ENCODE measurements at places on chromosomes 4 and X.

- DNase-seq, result no peak
Measured at GRCh38 chr4:3708611-3709010, 57.6 kb upstream of the ADRA2C start.

GRCh38 chr4:86439293-86439692 is 79.4 kb upstream of the MAPK10 start:
- DNase-seq, result no peak

GRCh38 chrX:54248309-54248708 is 65.3 kb upstream of the FAM120C start:
- DNase-seq, result no peak

DNA sequence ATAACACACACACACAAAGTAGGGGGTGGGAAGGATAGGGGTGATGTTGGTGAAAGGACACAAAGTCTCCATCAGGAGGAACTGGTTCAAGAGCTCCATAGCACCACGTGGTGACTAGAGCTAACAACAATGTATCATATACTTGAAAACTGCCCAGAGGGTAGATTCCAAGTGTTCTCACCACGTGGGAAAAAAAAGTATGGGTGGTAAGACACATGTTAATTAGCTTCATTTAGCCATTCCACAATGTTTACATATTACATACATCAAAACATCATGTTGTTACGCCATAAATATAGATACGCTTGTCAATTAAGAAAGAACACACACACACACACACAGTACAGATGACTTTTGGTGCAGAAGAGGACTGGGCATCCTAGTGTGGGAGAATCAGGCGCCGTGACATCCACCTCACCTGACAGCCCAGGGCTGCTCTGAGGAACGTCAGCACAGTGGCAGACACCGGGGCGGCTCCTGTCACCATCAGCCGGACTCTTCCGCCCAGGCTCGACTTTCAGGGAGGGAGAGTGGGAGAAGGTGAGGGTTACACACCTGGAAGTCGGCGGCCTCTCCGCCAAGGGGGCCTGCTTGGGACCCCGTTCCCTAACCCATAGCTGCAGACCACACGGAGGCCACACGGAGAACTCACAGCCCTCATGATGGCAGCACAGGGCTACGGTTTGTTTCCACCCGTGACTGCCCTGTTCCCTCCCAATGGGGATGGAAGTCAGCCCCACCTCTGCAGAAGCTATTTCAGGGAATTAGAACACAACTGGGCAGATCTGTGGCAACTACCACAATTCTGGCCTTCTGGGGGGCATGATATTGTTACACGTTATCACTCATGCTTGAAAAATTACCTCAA is 31.8 kb upstream of the CENPU start:
- DNase-seq, result no peak

GRCh38 chr4:152165846-152166245 is 370.0 kb downstream of the FBXW7 start:
- no peak for DNase-seq

DNA sequence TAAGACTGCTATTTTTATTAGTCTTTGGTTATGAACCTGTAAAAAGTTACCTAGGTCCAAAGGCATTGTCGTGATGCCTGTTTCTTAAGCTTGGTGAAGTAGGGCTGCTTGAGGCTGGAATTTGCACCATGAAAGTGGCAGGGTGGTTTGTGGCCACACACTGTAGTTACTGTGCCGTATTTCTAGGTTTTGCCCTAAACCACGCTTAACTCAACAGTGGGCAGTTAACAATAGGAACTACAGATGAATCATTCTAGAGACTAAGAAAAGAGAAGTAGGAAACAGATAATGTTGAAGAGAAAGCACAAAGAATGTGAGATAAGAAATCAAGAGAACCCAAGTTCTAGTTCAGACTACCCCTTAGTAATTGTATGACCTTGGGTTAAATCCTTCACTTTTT is 11.5 kb downstream of the ETNPPL start:
- no peak for DNase-seq

DNA sequence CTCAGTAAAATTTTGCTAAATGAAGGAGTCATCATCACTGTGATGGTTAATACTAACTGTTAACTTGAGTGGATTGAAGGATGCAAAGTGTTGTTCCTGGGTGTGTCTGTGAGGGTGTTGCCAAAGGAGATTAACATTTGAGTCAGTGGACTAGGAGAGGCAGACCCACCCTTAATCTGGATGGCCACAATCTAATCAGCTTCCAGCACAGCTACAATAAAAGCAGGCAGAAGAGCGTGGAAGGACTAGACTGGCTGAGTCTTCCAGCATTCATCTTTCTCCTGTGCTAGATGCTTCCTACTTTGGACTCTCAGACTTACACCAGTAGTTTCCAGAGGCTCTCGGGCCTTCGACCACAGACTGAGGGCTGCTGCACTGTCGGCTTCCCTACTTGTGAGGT is 21.3 kb upstream of the WDR44 start:
- DNase-seq, result no peak

- DNase-seq, result no peak
Measured at GRCh38 chr4:144304025-144304424, 163.5 kb upstream of the GYPA start.

DNA sequence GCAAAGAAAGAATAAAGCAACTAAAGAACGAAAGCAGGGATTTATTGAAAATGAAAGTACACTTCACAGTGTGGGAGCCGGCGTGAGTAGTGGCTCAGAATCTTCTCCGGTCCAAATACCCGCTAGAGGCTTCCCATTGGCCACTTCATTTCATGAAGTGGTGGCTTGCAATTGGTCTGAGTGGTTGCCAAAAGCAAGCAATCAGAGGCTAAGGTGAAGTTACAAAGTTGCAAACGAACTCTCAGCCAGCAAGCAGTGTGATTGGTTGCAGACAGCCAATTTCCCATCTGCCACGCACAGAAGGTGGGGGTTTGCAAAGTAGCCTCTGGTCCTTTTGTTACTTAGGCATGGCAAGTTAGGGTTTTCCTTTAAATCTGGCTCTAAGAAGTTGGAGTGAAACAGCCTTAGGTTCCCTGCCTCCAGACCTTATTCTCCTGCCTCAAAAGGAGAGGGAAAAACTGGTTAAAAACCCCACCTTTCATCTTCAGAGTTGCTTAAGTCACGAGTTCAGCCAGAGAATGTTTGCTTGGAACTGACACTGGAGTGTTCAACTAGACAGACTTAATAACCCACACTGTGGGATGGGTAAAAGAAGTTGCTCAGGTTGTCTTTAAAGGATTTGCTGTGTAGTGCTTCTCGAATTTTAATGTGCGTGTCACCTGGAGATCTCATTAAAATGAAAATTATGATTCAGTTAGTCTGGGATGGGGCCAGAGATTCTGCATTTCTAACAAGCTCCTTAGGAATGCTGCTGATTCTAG is 6.9 kb upstream of the CLOCK start:
- DNase-seq, result no peak

- DNase-seq, result no peak
Measured at GRCh38 chr4:114026447-114026846, 47.0 kb upstream of the ARSJ start.

Measured in activated T-helper 9 cell treated with anti-CD3 and anti-CD28 coated beads, Interleukin-2, amount 50 U/mL, for 16 hours (primary cell).